ENCODE measurements at places on chromosomes 2 and 18.

DNA sequence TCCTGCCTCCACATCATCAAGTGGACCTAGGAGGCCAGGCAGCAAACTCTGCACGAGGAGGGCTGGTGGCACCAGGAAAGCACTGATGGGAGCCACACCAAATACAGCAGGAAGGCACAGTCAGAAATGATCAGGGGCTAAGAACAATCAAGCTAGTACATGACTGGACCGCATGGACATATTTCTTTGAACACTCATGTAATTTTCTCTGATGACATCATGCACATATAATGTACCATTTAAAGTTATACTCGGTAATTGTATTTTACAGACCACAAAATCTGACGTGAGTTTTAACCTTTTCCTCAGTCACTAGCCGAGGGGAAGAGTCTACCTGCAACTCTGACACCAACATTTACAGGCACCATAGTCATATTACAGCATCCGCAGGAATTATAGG is 76.7 kb downstream of the XDH start:
- DNase-seq = no peak

DNA sequence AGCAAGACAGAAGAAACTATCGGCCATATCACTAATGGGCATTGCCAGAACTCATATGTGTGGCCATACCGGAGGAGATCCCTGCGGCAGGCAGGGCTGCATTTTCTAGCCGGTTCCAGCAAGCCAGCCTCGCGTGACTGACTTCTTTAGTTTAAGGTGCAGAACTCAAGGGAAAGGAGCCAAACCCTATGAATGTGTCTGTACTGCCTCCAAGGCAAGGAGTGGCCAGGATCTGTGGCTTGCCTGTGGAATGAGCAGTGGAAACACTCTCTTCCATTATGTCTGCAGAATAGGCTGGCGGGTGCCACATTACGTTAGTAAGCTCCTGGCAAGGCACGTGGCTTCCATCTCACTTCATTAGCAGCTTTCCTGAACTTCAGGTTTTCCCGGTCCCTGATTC is 137.6 kb downstream of the ATL2 start:
- DNase-seq = no peak

GRCh38 chr2:203775684-203776083 is 69.2 kb downstream of the CD28 start:
- DNase-seq = no peak

DNA sequence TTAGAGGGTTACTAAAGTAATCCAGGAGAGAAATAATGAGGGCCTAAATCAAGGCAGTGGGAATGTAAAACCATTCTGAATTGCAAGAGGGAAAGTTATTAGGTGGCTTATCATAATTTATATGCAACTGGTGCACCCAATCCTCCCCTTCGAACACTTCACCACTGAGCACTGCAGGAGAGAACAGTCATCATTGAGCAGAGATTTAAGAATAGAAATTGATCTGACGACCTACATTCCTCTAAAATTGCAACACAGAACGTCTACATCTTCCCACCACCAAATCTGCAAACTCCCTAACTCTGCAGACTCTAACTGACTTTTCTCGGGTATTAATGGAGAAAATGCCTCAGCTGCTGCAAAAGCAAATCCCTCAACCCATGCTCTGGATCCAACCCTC is 138.5 kb upstream of the CDH20 start:
- DNase-seq = no peak

- peak; percentile 89 for DNase-seq
Measured at GRCh38 chr18:3245853-3246634, 1.6 kb upstream of the MYL12A start.

DNA sequence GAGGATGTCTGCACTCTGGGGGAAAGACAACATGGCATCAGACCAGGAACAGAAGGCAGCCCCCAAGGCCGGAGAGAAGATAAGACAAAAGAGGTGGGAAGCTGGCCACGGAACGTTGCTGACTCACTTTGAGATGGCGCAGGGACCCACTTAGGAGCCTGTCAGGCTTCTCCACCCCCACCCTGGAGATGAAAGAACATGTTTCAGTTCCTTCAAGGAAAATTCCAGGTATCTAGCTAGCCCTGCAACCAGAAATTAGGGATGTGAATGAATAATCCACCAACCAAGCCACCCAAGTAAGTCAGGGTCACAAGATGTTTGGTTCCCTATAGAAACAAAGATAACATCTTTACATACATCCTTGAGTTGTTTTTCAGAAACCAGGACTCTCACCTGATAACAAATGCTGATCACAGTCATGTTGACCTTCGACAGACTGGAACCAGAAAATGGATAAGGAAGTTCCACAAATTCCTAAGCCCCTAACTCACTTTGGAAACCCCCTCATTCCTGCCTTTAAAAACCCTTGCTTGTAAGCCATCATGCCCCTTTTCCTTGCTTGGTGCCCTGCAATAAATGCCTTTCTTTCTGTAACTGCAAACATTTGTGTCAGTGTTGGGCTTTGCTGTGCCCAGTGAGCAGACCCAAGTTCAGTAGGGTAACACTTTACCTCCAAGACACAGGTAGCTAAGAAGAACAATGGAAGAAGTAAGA is 31.9 kb downstream of the PSTPIP2 start:
- DNase-seq = no peak

DNA sequence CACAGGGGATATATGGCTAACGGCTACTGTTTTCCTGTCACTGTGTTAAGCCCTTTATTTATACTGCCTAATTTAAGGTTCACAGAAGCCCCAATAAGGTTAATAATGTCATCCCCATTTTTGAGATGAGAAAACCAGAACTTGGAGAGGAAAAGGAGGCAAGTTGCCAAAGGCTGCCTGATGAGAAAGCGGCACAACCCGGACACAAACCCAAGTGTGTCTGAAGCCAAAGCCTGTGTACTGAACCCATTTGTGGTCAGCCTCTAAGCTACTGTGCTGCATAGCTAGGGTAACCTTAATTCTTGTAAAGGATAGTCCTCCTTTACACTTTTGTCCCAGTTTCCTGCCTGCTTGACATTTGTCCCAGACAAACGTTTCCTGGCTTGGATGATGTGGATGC is 954.7 kb upstream of the FANCL start:
- DNase-seq = no peak

DNA sequence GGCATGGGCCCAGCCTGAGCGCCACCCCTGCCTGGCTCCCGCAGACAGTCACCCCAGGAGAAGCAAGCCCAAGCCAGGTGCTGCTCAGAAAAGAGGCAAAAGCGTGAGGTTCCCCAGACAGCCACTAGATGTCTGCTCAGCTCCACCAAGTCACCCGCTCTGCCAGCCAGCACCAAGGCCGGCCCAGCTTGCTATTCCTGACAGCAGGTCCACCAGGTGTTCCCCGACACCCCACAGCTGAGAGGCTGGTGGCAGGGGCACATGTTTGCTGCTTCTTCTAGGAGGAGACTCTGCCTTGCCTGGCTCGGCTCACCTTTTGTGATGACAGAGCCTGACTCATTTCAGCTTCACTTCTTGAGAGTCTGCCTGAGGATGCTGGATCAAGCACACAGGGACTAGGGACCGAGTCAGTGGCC is 206.7 kb downstream of the MGAT5 start:
- DNase-seq = peak; percentile 70

- DNase-seq = no peak
Measured at GRCh38 chr2:73832930-73833329, 4.2 kb downstream of the STAMBP start.

GRCh38 chr2:47313728-47314127 is 89.2 kb upstream of the MSH2 start:
- DNase-seq = no peak

DNA sequence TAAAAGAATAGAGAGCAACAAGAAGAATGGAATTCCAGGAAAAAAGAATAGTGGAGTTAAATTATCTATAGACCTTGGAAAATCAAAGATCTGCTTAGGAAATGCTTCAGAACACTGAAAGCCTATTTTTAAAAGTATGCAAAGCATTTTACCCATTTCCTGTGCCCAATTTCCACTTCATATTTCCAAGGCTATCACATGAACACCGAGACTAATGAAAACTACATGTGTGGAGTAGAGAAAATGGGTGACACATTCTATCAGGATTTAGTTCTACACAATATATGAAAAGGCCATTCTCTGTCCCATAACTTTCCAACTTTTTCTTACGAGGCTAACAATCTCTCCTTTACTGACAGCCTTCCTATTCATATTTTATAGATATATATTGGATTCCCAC is 279.4 kb downstream of the CCDC178 start:
- no peak for DNase-seq

GRCh38 chr2:149422991-149423338 is 92.6 kb downstream of the LYPD6 start:
- no peak for DNase-seq

GRCh38 chr2:100317634-100318033 is 4.7 kb downstream of the LONRF2 start:
- DNase-seq = no peak

GRCh38 chr18:52216666-52217065 is 123.3 kb upstream of the DCC start:
- no peak for DNase-seq

DNA sequence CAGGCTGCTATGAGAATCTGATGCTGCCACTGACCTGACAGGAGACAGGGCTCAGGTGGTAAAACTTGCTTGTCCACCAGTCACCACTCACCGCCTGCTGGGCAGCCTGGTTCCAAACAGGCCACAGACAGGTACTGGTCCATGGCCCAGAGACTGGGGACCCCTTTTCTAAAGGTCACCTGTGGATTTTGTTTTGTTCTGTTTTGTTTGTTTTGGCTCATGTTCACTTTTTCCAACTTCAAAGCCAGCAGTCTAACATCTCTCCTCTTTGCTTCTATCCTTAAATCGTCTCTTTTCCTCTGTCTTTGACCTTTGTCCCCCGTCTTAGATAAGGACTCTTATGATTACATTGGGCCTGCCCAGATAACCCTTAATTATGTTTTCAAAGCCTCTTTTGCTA is 3.3 kb upstream of the CERKL start:
- no peak for DNase-seq

GRCh38 chr2:147488472-147488871 is 356.4 kb upstream of the ACVR2A start:
- no peak for DNase-seq

DNA sequence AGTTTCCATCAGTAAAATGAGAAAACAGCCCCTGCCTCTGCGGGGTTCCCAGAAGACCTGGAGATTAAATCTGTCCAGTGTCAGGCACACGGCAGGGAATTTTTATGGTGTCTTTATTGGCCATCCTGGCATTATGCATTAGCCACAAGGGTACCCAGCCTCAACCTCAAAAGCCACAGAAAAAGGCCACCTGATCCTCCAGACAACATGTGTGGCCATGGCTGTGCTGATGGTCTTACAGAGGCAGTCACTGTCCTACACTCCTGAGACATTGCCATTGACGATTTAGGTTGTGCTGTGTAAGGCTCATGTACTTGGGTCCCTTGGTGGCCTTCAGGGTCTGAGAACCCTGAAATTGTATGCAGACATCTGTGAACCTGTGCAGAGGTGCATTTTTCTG is 115.6 kb downstream of the SMAD7 start:
- no peak for DNase-seq

DNA sequence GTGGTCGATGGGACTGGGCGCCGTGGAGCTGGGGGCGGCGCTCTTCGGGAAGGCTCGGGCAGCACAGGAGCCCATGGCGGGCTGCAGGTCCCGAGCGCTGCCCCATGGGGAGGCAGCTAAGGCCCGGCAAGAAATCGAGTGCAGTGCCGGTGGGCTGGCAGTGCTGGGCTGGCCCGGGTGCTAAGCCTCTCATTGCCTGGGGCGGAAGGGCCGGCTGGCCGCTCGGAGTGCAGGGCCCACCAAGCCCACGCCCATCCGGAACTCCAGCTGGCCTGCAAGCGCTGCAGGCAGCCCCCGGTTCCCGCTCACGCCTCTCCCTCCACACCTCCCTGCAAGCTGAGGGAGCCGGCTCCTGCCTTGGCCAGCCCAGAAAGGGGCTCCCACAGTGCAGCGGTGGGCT is 748.4 kb upstream of the NRXN1 start:
- DNase-seq = no peak

GRCh38 chr2:196900843-196901242 is 25.7 kb downstream of the PGAP1 start:
- DNase-seq = no peak

- no peak for DNase-seq
Measured at GRCh38 chr18:12264864-12265263, 10.7 kb downstream of the CIDEA start.

DNA sequence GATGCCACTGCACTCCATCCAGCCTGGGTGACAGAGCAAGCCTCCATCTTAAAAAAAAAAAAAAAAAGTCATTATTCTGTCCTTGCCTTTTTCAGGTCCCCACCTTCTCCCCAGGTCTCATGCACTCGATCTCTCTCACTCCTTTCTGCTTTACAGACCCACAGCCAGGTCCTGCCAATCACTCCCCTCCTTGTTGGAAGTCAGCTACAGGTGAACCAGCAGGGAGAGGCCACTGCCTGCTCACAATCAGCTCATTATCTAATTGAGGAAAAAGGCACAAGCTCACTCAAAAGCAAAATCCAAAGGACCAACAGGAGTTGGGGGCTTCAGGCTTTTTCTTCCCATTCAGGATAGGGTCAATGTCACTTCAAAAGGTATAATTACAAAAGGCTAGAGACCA is 2.0 kb downstream of the WDFY1 start:
- DNase-seq = no peak

GRCh38 chr2:222479859-222480258 is 55.5 kb downstream of the SGPP2 start:
- DNase-seq = no peak

GRCh38 chr2:191866675-191867506 is 20.0 kb upstream of the CAVIN2 start:
- DNase-seq = no peak

DNA sequence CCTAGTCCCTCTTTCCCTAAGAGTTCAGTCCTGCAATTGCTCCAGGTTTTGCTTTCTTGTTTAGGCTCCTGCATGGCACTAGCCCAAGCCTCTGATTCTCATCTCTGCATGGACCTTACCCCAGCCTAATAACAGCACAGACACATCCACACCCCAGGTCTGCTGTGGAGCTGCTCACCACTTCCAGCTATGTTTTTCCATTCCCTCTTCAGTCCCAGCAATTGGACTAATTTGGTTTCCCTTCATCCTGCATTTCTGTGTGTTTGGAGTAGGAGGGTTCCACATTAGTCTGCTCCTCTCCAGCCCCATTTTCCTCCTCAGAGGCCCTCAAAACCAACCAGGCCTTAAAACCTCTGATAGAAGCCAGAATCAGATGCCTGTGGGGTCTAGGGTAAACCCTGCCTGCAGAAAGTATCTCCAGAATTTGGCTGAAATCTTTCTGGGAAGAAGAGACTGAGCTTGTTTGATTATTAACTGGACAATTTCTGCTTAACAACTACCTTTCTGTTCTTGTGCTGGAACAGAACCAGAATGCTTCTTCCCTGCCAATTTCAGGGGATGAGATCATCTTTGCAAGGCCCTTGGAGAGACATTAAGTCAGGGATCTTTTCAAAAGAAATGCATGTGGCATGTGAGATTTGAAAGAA is 95.9 kb downstream of the GFPT1 start:
- DNase-seq = no peak

Data from pancreas (tissue), 10 donors.